Hepatocyte (in vitro differentiated cells): ENCODE measurements at places on chromosomes 7 and 10. TPM values are rescaled to one million over a fixed set of nuclear protein-coding genes. Genes with fewer than 3 reads are reported as not detected.
A peak's percentile ranks its signal among the peaks of the same experiment; 100 is the strongest.

The TSPAN33 gene
- 7.3 and 7.8 TPM in 2 replicates for polyA plus RNA-seq

The CYP3A4 gene
- polyA plus RNA-seq, result 25.6 and 42.2 TPM in 2 replicates

The OPN1SW gene
- 0.80 TPM in 1 of 2 replicates, not detected in the other for polyA plus RNA-seq

The DPCD gene
- 26.5 and 30.1 TPM in 2 replicates for polyA plus RNA-seq

The LRWD1 gene
- polyA plus RNA-seq, result 17.8 and 18.3 TPM in 2 replicates

The GSTO1 gene
- polyA plus RNA-seq, result 292 and 328 TPM in 2 replicates

The CHAT gene
- polyA plus RNA-seq, result 0.88 TPM in 1 of 2 replicates, not detected in the other

The UPK3B gene
- polyA plus RNA-seq, result 90.6 and 159 TPM in 2 replicates

The MEOX2 gene
- polyA plus RNA-seq, result 1.00 and 1.3 TPM in 2 replicates

The SPAG6 gene
- 0.24 TPM in 1 of 2 replicates, not detected in the other for polyA plus RNA-seq

The VWA2 gene
- polyA plus RNA-seq, result 2.2 and 6.3 TPM in 2 replicates

The BRI3 gene
- 101 and 104 TPM in 2 replicates for polyA plus RNA-seq

The PLEKHS1 gene
- not detected in 2 replicates for polyA plus RNA-seq

The MYO1G gene
- polyA plus RNA-seq, result 0.10 TPM in 1 of 2 replicates, not detected in the other

DNA sequence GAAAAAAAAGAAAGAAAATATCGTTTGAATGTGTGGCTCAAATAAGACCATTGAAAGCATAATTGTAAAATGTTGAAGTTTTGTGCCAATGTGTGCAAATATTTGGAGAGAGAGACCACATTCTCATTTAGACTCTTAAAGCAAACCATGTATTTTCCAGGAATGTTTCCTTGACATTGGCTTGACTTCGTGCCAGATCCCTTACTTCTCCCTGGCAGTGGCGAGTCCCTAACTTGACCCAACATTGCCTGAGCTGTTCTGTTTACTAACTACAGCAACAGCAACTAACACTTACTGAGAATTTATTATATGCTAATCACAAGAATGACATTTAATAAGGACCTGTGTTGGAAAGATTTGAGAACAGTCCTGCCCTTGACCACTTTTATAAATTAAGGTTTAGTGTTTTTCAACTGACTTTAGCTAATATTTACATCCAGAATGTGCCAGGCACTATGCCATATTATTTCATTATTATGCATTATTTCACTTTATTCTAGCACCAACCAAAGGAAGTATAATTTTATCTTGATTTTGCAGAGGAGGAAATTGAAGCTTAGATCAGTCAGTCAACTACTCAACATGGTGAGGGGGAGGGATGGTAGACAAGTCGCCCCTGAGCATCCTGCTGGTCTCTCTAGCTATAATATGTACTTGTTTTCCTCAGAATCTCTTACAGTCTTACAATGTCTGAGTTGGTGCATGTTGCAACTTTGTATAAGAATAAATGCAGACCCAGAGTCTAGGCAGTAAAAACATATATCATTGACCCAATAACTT lies 29.7 kb downstream of the ZNF467 start:
- no peak for DNase-seq

DNA sequence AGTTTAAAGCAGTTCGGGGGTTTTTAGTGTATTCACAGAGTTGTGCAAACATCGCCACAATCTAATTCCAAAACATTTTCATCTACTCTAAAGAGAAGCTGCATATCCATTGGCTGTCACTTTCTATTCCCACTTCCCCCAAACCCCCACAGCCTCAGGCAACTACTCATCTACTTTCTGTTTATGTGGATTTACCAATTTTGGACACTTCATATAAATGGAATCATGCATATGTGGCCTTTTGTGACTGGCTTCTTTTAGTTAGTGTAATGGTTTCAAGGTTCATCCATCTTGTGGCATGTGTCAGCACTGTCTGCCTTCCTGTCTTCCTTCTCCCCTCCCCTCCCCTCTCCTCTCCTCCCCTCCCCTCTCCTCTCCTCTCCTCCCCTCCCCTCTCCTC lies 78.5 kb upstream of the FZD1 start:
- DNase-seq, result no peak

DNA sequence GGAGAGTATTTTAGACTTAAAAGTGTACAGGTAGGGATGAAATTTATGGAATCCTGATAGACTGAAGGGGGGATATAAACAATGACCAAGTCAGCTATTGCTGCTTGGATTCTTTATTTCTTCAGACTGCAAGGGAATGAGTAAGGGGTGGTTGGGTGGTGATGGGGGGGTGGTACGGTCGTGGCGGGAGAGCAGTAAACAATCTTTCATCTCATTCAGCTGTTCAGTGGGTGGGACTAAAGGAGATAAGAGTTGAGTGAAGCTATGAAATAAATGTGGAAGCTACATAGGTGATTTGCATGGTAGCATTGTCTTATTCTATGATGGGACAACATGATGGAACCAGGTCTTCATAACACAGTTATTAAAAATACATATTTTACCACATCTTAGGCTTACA lies 1.8 kb downstream of the SEPTIN7 start:
- no peak for DNase-seq

GRCh38 chr10:76769582-76769981 lies 868.0 kb downstream of the KCNMA1 start:
- DNase-seq, result no peak

- DNase-seq, result no peak
These were observed 155.8 kb downstream of the CHN2 start for GRCh38 chr7:29350351-29350750.

- DNase-seq, result no peak
These were observed 13.9 kb downstream of the CTTNBP2 start for GRCh38 chr7:117859246-117859812.

DNA sequence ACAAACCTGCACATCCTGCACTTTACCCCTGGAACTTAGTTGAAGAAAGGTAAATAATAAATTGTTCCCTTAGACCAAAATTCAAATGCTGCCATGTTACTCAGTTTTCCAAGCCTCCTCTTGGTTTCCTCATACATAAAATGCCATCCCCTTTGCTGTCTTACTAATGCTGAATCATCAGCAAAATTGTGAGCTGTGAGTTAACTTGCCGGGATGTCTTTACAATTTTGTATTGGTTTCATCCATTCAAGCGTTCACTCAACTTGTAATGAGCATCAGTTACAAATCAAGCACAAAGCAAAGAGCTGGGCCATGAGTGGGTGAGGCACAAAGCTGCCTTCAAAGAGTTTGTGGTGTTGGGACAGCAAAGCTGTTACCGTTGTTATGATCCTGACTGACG lies 395.8 kb upstream of the ZMIZ1 start:
- DNase-seq, result no peak

DNA sequence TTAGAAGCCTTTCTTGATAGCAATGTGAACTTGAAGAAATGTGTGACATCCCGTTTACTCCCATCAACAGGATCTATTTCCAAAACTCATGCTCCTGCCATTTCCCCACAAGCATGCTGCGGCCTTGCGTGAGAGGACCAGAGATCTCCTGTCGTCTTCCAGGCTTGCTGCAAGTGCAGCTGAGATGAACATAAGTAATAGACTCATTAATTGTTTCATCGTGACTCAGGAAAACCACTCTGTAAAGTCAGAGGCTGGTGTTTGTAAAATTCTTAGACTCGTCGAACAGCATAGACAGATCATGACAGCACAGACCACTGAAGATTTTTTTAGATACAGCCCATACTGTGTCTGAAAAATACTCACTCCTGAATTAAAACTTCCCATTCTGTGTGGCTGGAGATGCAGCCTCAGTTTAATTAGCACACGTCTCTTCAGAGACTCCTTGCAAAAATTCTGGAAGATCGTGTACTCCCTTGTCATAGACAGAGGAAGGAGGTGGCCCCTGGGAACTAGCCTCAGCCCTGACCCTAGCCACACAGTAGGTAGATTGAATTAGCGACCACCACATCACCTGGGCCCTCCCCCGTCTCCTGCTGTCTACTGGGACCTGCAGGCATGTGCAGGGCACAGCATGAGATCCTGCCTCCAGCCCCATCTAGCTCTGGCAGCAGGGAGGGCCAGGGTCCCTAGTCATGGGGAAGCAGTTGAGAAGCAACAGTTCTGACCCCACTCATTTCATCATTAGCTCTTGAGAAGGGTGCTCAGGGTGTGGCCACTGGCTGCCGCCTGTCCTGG lies 226.0 kb downstream of the CELF2 start:
- no peak for DNase-seq

- DNase-seq, result no peak
These were observed 4.2 kb downstream of the PCDH15 start for GRCh38 chr10:54796881-54797280.

GRCh38 chr10:65670087-65670486 lies 1255.7 kb upstream of the LRRTM3 start:
- no peak for DNase-seq

GRCh38 chr7:24709585-24710360 lies 47.5 kb downstream of the GSDME start:
- DNase-seq, result no peak

GRCh38 chr10:62805231-62806099 lies 945 bp downstream of the ADO start:
- peak; percentile 67 for DNase-seq

DNA sequence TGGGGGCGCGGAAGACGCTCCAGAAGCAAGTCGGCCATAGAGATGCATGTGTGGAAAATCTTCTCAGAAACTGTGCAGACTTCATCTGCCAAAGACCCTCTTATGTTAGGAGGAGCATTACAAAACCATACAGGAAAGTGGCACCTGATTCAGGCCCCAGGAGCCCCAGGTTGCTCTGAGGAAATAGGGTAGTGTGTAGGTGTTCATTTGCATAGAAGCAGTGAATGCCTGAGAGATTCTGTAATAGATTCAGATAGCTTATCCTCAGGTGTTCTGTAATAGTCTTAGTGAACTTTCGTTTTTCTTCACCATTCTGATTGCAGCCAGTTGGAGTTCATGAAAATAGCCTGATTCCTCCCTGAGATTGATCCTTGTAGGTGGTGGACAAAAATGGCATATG lies 106.4 kb upstream of the GJD4 start:
- DNase-seq, result no peak

DNA sequence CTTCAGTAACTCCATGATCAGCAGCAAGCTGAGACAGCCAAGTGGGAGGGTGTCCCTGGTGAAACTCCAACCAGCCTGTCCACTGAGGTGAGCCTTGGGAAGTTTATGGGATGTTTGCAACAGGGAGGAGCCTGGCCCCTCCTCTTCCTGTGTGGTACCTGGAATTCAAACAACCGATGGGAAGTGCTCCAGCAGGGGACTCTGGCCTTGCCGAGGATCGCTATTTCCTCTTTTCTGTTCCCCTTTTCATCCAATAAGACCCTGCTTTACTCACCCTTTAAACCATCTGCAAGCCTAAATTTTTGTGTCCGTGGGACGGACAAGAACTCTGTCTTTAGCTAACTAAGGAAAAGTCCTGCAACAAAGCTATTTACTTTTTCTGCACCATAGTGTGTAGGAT lies 491.1 kb upstream of the ZMIZ1 start:
- no peak for DNase-seq

DNA sequence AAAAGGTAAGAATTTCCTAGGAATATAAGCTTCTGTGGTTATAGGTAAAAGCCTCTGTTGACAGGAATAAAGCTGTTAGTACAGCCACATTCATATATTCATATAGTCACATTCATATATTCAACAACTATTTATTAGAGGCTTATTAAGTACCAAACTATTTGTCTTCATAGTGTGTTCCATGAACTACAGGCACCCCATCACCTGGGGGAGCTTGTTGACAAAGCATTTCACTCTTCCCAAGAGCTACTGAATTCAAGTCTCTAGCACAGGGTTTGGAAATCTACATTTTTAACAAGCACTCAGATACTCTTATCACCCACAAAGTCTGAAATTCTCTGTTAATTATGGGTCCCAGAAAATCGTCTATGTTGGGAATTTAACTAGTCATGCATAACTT lies 110.6 kb downstream of the RNLS start:
- DNase-seq, result no peak

- no peak for DNase-seq
These were observed 5.7 kb upstream of the TIAL1 start for GRCh38 chr10:119602241-119603095.

GRCh38 chr10:29751684-29752083 lies 116.9 kb upstream of the SVIL start:
- DNase-seq, result no peak

- DNase-seq, result no peak
These were observed 550.5 kb upstream of the COBL start for GRCh38 chr7:51867117-51867516.

DNA sequence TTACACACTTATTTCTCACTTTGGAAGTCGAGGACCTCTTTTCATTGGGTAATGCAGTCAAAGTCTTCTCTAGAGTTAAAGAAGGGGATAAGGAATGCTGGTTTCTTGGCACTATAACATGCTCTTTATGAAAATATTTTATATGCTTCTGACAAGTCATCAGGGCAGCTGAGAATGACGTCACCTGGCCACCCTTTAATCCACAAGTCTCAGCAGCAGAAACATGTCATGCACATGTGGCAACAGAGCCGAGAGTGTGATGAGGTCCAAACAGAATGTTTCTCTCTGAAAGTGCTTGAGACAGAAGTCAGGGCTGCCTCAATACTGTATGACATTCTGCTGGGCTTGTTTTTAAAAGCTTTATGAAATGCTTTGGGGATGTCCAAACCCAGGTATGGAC lies 63.5 kb upstream of the C10orf90 start:
- no peak for DNase-seq

DNA sequence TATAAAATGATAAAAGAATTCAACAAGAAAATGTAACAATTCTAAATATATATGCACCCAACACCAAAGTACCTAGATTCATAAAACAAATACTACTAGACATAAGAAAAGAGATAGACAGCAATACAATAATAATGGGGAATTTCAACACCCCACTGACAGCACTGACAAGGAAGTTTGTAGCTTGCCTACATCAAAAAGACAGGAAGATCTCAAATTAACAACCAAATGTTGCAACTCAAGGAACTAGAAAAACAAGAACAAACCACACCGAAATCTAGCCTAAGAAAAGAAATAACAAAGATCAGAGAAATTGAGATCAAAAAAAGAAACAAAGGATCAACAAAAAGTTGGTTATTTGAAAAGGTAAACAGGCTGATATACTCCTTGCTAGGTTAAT lies 36.5 kb upstream of the TNKS2 start:
- DNase-seq, result no peak

DNA sequence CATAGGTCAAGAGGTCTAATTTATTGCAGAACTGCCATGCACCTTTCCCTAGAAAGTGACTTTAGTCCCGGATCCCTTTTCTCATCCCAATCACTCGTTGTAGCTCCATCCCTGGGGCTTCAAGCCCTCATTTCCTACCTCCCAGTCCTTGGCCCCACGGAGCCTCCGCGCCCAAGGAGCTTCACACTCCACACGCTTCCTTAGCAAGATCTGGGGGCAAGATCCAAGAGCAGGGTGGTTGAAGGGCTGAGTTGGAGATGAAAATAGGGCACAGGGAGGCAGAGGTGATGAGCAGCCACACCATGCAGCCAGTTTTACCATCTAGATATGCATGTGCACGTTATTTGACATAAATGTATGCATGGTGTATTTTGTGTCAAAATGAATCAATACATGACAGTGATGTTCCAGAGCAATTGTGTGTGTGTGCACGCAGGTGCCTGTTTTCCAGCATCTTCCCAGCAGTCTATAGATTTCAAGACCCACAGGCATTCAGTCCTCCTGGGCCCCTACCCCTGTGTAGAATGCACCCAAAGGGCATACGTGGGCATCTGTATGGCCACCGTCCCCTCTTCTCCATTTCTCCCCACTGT lies 6.0 kb upstream of the TRPV6 start:
- no peak for DNase-seq
